ENCODE measurements at places on chromosomes 2 and 18.
A peak's percentile ranks its signal among the peaks of the same experiment; 100 is the strongest.

DNA sequence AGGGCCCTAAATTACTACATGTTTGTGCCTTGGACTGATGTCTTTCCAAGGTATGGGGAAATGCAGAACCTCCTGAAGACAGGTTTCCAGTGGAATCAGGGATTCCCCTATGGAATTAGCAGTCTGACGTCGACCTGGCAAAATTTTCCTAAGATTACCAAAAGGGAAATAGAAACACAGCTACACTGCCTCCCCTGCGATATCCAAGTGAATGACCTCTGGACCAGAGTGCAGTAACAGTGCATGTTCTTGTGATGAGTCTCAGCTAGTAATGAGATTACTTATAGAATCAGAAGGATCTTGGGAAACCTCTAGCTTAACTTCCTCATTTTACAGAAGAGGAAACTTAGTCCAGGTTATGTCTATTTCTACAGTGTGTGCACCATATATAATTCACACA is 21.3 kb upstream of the CHST9 start:
- DNase-seq, result no peak

- peak; percentile 93 for DNase-seq
Observed at GRCh38 chr2:43226558-43226954, at the start of gene ZFP36L2. Gene ZFP36L2 (minus strand): TSS chr2:43226606. CDS start chr2:43226315, 291 bp downstream.

DNA sequence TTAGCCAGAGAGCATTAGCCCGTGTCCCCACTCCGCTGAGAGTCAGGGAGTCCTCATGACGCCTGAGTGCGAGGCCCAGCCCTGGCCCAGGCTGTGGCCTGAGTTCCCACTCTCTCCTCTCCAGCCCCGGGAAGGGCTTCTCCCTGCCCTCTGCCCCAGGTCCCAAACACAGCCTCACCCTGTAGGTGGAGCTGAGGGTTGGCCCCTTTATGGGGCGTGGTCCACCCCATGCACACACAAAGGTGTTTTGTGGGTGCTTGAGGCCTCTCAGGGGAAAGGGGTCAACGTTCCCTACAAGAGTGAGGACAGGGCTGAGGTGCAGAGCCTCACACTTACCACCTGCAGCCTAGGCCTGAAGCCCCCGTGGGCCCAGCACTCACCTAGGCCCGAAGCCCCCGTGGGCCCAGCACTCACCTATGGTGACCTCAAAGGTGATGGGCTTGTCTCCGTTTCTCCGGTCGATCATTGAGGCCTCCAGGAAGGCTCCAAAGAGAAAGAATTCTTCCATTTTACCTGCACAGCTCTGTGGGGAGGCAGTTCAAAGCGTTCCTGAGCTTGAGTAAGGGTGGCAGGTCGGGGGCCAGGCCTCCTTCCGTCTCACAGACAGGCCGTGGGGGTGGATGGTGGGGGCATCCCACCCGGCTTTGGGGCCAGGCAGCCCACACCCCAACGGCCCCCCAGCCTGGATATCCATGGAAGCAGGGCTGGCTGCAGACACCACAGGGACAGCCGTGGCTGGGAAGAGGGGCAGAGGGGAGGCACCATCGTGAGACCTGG is 2.1 kb upstream of the OTOF start:
- no peak for DNase-seq

DNA sequence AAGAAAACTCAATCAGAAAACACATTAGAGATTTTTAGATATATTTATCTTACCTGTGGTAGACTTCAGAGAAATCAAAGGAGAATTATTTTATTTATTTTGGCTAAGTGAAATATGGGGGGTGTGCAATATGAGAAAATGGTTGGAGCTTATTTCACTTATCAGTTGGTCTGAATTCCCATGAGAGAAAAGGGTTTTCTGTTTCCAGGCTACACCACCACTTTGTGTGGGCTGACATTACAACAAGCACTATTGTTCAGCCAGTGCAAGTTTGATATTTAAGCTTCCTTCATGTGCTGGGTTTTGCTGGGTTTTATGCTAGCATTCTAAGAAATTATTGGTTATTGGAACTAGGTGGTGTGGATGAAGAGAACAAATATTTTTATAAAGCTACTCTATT is 33.5 kb downstream of the RMND5A start:
- no peak for DNase-seq

GRCh38 chr2:88824951-88825350 is 133.5 kb downstream of the RPIA start:
- no peak for DNase-seq

DNA sequence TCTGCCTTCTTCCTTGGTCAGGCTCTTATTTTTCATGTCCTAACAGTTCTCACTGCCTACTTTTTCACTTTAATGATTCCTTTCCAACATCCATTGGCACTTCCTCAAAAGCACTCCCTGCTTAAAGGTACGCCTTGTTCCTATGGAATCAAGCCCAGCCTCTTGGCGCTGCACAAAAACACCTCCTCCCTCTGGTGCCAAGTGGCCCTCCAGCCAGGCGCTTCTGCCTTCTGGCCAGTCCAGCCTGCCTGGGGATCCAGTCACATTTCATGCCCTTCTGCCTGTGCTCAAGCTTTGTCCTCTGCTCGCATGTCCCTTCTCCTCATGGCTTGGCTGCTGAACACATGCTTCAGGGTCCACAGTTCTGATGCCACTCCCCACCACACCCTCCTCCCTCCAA is 6.3 kb downstream of the TPRKB start:
- no peak for DNase-seq

- no peak for DNase-seq
Observed at GRCh38 chr2:11022064-11022463, 110.3 kb downstream of the KCNF1 start.

DNA sequence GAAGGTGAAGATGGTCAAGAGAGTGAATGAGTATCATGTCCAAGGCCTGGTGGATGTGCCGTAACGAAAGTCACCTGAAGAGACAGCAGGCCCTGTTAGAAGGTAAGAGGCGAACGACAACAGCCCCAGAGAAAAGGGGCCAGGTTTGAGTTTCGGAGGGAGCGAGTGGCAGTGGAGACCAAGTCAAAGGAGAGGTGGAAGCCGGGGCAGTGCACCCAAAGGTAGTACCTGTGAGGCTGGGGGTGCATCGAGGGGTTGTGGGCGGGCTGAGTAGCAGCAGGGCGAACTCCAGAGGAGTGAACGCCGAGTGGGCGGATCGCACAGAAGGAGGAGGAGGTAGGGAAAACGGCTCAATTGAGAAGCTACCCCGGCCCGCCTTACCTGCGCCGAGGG is 358 bp downstream of the USP37 start:
- DNase-seq, result no peak

DNA sequence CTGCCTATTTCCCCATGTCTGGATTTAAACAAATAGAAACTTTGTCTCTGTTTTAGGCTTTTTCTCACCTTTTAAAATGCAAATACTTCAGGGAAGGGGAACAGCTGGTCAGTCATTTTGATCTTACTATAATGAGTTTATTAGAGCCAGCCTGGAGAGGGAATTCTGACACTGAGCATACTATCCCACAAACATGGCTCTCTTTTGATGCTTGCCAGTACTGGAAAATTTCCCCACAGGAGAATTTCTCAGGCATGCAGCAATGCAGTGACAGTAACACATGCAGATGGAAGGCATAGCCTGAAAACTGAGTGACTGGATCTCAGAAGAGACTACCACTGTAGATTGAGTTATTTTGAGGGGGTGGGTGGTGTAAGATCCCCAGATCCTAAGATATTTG is 974.3 kb upstream of the CELF4 start:
- DNase-seq, result no peak

DNA sequence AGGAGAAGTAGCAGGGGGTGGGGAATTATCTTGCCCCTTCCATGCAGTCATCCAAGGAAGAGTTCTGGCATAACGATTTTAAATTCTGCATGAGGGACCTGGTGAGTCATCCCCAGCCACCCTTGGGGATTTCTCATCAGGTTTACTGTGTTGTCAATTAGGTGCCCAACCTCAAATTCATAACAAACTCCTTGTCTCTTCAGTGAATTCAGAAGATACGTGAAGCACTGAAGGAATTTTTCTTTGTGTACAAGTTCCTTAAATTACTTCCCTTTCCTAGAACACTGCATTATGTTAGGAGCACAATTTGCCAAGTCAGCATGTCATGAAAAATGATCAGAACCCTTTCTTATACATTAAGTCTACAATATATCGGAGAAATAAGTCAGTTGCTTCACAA is 70.8 kb upstream of the NOSTRIN start:
- DNase-seq, result no peak

DNA sequence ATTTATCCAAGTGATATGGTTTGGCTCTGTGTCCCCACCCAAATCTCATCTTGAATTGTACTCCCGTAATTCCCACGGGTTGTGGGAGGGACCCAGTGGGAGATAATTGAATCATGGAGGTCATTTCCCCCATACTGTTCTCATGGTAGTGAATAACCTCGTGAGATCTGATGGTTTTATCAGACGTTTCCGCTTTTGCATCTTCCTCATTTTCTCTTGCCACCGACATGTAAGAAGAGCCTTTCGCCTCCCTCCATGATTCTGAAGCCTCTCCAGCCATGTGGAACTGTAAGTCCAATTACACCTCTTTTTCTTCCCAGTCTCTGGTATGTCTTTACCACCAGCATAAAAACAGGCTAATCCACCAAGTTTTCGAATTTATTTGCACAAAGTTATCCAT is 20.3 kb upstream of the CHST10 start:
- DNase-seq, result no peak

DNA sequence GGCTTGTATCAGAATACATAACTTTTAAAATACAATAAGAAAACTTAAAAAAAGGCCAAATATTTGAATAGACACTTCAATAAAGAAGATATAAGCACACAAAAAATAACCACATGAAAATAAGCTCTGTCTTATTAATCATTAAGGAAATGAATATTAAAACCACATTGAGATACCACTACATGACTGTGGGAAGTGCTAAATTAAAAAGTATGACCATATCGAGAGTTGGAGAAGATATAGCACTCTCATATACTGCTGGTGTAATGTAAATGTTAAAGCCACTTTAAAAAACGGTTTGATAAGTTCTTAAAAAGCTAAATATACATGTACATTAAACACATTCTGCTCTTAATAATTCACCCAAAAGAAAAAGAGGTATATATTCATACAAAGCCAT is 104.6 kb upstream of the TRIB2 start:
- DNase-seq, result no peak

- DNase-seq, result peak; percentile 1
Observed at GRCh38 chr18:25832001-25832604, 258.3 kb downstream of the SS18 start.

DNA sequence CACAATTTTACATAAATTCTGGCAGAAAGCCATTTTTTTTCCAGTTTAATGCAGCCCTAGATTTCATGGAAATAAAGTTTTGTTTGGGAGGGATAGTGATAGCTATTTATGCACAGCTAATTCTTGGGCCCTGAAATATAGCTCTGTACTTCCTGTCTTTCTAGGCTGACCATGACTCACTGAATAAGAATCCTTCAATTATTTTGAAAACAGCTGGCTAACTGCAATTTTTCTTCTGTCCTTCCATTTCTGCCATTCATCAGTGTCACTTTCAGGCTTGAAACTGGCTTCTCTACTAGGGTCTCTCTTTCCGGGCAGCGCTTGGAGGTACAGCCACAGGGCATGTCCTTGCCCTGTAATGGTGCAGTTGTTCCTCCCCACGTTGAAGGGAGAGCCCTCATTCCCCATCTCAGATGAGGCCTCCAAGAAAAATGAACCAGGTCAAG is 97.1 kb upstream of the TMEM178A start:
- no peak for DNase-seq

- no peak for DNase-seq
Observed at GRCh38 chr18:68017385-68017784, 500.9 kb upstream of the DSEL start.

GRCh38 chr18:62732617-62733016 is 17.3 kb downstream of the PHLPP1 start:
- no peak for DNase-seq

DNA sequence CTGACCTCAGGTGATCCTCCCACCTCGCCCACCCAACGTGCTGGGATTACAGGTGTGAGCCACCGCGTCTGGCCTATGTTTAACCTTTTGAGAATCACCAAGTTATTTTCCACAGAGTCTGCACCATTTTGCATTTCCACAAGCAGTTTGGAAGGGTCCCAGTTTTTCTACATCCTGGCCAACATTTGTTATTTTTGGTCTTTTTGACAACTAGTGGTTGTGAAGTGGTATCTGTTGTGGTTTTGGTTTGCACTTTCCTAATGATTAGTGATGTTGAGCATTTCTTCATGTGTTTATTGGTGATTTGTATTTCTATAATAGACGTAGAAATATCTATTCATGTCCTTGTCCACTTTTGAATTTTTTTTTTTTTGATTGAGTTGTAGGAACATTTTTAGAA is 67.9 kb downstream of the BIRC6 start:
- no peak for DNase-seq

DNA sequence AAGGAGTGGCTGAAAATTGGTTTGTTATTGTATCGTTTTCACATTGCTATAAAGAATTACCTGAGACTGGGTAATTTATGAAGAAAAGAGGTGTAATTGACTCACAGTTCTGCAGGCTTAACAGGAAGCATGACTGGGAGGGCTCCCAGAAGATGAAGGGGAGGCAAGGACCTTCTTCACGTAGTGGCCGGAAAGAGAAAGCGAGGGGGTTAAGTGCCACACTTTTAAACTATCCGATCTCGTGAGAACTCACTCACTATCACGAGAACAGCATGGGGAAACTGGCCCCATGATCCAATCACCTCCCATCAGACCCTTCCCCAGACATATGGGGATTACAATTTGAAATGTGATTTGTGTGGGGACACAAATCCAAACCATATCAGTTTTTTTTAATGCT is 81.6 kb downstream of the FBXO15 start:
- DNase-seq, result no peak

- peak; percentile 54 for DNase-seq
Observed at GRCh38 chr2:20291106-20291564, 59.5 kb downstream of the PUM2 start.

Measured in NCI-H2171 (cell line).